HFF-Myc (cell line): ENCODE measurements at places on chromosomes 4 and X.

DNA sequence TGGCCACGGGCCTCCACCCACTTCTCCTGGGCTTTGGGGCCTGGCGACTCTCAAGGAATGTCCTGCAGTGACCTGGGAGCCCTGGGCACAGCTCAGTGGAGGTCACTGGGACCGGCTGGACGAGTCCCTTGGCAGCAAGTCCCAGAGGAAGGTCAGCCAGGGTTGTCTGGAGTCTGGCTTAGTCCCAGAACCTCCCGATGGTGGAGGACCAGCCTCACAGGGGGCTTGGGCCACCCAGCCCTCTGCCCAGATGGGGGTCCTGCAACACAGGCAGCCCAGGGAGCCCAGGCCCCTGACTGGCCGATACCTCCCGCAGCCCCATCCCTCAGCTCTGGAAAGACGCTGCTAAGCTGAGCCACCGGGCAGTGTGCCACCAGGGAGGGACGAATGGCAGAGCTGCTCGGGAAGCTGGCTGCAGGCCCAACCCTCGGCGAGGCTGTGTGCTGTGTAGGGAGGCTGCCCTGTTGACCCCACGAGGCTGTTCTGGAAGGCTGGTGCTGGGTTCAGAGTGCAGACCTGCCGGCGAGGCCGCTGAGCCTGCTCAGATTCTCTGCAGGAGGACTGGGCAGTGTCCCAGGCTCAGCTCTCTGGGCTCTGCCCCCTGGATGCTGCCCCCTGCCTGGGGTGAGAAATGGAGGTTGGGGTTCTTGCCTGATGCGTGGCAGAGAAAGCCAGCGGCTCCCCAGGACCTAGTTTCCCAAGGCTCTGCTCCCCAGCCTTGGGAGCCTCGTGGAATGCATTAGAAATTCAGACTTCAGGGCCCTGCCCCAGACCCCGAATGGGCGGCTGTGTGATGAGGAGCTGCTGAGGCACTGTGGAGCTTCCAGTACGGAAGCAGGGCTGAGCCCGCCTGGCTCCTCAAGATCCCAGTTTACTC is 61.7 kb downstream of the ADRA2C start:
- DNase-seq: no peak

GRCh38 chr4:4689694-4690440 is 148.0 kb upstream of the STX18 start:
- DNase-seq: no peak

GRCh38 chrX:99421796-99422195 is 988.3 kb downstream of the PCDH19 start:
- DNase-seq: no peak

- DNase-seq: no peak
Observed at GRCh38 chr4:78749258-78749971, 26.7 kb upstream of the BMP2K start.

DNA sequence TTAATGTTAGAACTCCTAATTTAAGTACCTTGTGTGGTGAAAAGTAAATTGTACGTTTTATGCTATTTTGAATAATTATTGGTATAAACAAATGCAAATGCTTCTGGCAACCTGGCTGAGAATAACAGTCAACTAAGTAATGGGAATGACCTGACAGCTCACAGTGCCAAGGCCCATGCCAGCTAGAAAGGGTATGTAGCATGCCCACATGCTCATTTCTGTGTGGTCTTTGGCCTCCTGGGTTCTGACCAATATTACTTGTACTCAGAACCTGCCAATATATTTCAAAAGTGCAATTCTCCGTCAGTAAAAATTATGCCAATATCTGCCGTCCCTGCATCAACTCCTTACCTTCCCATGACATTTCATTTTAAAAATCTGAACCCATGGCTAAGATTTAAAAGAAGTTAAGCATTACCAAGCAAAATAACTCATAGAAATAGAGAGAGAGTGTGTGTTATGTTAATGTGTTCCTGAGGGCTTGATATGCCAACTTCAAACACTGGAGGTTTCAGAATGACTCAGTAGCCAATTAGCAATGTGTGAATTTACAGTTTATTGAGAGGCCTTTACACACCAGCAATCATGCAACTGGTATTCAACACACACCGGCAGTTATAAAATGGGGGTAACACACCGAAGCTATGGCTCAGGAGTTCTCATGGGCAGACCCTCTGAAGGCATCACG is 820.8 kb downstream of the FSTL5 start:
- DNase-seq: no peak

GRCh38 chrX:2689773-2690666 is 1.1 kb upstream of the CD99 start:
- DNase-seq: no peak

GRCh38 chrX:122046815-122047214 is 999.4 kb downstream of the GLUD2 start:
- DNase-seq: no peak

DNA sequence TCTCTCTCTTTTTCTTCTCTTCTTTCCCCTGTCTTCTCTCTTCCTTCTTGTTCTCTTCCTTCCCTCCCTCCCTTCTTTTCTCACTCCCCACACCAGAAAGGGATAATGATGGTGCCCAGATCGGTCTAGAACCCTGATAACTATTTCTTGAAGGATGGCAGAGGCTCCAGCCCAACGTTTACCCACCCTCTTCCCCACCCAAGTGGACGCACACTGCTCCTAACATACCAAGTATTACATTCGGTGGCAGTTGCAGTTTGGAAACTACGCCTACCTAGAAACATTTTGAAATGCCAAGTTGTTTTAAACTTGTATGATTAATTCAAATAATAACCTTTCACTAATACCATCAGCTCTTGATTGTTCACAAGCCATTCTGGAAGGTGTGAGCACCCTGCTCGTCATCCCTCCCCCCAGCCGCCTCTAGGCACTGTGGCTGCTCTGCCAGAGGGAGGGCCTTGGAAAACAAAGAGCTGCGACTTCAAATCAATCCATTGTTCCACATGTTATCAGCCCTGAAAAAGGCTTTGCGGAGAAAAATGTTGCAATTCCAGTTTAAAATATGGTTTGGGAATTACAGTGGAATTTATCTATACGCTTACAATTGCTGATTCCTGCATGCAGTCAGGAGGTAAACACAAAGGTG is 1017.5 kb upstream of the TENM3 start:
- no peak for DNase-seq

GRCh38 chr4:134126955-134127354 is 74.6 kb downstream of the PABPC4L start:
- no peak for DNase-seq

DNA sequence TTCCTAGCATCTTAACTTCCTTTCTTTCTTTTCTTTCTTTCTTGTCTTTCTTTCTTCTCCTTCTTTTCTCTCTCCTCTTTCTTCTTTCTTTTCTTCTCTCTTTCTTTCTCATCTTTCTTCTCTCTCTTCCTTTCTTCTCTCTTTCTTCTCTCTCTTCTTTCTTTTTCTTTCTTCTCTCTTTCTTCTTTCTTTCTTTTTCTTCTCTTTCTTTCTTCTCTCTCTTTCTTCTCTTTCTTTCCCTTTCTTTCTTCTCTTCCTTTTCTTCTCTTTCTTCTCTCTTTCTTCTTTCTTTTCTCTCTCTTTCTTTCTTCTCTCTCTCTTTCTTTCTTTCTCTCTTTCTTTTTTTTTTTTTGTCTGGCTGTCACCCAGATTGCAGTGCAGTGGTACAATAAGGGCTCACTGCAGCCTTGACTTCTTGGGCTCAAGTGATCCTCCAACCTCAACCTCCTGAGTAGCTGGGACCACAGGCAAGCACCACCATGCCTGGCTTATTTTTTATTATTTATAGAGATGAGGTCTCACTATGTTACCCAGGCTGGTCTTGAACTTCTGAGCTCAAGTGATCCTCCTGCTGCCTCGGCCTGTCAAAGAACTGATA is 17.5 kb downstream of the NMU start:
- DNase-seq: no peak

- no peak for DNase-seq
Observed at GRCh38 chrX:53324085-53324484, 42.7 kb upstream of the IQSEC2 start.

- no peak for DNase-seq
Observed at GRCh38 chr4:7727749-7728148, 211.9 kb downstream of the AFAP1 start.

GRCh38 chr4:12707381-12708175 is 776.6 kb downstream of the RAB28 start:
- DNase-seq: no peak

DNA sequence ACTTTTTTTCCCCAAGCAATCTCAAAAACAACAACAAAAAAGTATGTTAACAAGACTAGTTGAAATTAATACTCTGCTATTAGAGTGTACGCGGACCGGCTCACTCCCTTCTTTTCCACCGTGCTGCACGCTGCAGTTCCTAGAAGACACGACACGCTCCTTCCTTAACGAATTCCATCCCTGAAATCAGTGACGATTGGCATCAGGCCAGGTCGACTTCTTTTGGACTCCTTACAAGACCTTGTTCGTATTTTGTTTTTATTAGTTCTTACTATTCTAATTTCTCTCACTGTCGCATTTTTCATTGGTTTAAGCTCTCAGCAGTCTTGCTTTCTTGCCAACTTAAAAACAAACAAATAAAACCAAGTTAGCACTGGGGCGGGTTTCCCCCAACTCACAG is 175.8 kb upstream of the PITX2 start:
- DNase-seq: no peak

GRCh38 chrX:40278340-40279090 is 180.8 kb upstream of the BCOR start:
- DNase-seq: no peak

GRCh38 chrX:47321386-47321785 is 49.0 kb upstream of the ZNF157 start:
- peak; percentile 10 for DNase-seq

- no peak for DNase-seq
Observed at GRCh38 chrX:56995271-56995994, at the start of gene SPIN3. SPIN3 (minus strand) TSS chrX:56995541; CDS start chrX:56994947, 594 bp downstream.

GRCh38 chrX:118249146-118249545 is 96.8 kb upstream of the WDR44 start:
- no peak for DNase-seq

DNA sequence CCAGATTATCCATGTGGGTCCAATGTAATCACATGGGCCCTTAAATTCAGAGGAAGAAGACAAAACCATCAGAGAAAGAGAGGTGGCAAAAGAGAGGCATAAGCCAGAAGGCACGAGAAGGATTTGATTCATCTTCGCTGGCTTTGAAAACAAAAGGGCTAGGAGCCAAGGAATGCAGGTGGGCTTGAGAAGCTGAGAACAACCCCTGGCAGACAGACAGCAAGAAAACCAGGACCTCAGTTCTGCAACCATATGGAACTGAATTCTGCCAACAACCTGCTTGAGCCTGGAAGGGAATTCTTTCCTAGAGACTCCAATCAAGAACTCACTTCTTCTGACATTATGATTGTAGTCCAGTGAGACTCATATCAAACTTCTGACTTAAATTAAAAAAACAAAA is 1531.8 kb downstream of the PCDH7 start:
- DNase-seq: no peak

- DNase-seq: no peak
Observed at GRCh38 chr4:98558471-98559169, 99.8 kb downstream of the TSPAN5 start.

DNA sequence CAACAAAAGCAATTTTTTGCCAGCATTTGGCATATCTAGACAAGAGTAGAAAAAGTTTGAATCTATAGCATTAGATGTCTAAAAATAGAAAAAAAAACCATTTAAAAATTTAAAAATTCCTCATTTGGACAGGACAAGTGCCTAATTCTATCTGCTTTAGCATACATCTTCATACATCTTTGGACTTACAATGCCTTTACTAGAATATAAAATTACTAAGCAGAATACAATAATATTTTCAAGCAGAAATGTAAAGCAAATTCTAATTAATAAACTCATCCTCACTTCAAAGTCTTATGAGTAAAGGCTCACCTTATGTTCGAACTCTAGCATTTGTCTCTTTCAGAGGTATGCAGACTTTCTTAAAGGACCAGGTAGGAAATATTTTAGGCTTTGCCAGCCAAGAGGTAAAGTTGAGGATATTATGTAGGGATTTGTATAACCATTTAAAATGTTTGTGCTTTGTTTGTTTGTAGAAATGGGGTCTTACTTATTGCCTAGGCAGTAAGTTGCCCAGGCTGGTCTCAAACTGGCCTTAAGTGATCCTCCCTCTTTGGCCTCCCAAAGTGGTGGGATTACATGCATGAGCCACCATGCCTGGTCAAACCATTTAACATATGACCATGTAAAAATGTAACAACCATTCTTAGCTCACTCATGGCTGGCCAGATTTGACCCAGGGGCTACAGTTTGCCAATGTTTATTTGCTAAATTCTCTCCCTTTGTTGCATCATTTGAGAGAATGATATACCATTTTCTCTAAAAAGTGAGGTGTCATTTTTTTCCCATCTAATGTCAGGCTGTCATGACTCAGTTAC is 29.1 kb downstream of the UGDH start:
- no peak for DNase-seq

- DNase-seq: no peak
Observed at GRCh38 chr4:135277068-135277979, 1075.7 kb upstream of the PABPC4L start.
